Femur (tissue), 1 donor: ENCODE measurements at places on chromosomes 7 and 10.

DNA sequence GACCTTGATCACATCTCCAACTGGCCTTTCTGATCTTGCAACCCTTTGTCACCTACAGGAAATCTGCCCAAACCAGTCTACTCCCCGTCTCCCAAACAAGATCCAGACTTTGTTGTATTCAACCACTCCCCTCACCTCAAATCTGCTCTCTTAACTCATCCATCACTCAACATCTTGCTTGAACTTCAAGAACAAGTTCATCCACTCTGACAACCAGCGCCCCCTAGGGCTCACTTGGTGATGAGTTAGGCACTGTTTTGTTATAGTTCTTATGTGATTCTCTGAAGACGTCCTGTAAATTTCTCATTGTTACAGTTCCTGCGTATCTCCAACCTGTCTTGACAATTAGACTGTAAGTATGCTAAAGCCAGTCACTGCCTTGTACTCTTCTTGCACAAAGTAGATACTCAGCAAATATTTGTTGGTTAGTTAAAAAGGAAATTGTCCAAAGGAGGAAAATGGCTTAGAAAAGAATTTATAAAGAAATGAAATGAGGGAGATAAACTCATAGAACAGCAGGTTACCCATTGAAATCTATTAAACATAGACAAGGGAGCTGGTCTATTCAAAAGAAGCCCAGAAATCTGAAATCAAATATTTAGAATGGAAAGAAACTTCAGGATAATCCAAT lies 5.3 kb downstream of the FRMD4A start:
- DNase-seq, result no peak

- no peak for DNase-seq
Observed at GRCh38 chr7:113279256-113279655, 160.9 kb upstream of the SMIM30 start.

GRCh38 chr7:157709531-157710251 lies 372.9 kb downstream of the DNAJB6 start:
- DNase-seq, result no peak

DNA sequence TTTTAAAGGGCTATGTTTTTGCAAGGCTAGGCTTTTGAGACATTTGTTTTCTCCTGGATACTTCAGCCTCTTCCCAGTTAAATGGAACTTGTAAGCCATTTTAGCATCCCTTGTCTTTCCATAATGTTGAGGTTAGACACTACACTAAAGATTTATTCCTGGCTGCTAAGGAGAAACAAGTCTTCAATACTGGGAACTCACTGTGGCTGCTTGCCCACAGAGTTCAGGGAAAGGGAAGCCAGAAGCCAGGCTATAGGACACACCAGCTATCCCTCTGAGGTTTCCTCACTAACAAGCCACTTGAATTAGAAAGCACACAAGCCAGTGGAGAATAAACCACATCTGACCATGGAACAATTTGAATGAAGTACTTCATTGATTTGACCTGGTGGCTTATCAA lies 421.7 kb upstream of the CHRM2 start:
- no peak for DNase-seq
